ENCODE measurements at places on chromosomes 5 and 9.

DNA sequence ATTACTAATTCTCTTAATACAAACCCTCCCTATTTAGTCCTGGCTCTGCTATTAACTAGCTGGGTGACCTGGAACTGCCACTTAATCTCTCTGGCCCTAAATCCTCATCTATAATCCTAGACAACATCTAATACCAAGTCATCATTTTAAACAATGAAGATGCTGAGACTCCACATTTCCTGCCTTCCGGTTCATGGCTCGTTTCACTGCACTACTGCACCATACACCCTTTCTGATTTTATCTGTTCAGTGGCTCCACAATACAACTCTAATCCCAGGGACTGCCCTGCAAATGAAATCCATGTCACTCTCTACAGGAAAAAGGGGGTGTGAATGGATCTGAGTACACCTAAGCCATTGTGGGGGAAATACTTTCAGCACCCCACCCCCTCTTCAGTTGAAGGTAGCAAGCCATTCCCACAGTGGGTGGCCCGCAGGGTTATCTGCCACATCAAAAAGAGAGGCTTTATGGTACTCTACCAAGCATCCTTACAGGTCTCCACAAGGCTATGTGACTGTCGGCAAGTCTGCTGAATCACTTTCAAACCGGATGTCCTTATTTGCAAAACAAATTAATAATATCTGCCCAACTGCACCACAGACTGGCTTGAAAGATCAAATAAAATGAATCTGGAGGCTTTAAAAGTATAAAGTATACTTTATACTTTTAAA lies 89.5 kb downstream of the EPB41L4A start:
- DNase-seq: no peak

GRCh38 chr9:29393064-29393463 lies 1819.8 kb upstream of the C9orf72 start:
- no peak for DNase-seq

GRCh38 chr9:136529516-136530460 lies 16.1 kb downstream of the NOTCH1 start:
- DNase-seq: no peak

DNA sequence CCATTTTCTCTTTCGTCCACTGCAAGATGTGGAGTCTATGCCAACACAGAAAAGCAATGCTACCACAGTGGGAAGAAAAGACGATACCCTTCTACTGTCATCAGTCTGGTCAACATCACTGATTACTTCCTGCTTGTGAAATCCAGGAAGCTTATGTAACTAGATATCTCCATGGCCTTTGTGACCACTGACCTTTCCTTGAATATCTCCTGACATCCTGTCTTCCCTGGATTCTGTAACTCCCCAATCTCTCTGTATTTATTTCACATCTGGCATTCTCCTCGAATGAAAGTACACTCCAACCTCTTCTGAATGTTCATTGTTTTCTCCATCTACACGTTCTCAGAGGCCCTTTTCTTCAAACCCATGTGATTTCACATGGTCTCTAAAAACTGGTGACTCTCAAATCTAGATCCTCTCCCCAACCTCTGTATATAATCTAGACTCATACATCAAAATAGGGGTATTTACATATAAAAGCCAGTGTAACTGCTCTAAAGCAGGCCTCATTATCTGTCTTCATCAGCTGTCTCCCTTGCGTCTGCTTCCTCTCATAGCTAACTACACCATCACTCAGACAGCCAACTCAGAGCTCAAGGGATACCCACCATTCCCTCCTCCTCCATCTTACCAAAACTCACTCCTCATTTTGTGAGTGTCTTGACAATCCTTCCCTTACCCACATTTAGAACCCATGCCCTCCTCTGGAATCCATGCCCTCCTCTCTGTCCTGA lies 156.8 kb downstream of the SEMA5A start:
- no peak for DNase-seq

DNA sequence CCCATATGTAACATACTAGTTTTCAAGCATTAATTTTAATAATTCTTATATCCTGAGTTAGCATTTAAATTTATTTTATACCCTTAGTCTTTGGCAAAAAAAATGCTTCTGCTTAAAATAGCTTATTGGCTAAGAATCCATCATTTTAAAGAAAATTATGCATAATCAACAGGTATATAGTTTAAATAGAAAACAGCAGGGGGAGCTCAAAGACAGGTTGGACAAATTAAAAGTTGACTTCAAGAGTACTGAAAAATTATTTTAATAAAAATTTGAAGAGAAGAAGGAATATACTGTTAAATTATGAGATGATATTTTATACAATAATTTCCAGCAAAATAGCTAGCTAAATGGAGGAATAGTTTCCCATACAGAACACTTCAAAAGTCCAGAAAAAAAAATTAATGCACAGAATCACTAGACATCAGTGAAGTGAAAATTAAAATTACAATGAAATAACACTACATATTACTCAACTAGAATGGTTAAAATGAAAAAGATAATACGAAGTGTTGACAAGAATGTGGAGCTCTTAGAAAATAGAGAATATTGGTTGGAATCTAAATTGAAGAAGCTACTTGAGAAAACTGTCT lies 387.1 kb downstream of the PDE4D start:
- no peak for DNase-seq

DNA sequence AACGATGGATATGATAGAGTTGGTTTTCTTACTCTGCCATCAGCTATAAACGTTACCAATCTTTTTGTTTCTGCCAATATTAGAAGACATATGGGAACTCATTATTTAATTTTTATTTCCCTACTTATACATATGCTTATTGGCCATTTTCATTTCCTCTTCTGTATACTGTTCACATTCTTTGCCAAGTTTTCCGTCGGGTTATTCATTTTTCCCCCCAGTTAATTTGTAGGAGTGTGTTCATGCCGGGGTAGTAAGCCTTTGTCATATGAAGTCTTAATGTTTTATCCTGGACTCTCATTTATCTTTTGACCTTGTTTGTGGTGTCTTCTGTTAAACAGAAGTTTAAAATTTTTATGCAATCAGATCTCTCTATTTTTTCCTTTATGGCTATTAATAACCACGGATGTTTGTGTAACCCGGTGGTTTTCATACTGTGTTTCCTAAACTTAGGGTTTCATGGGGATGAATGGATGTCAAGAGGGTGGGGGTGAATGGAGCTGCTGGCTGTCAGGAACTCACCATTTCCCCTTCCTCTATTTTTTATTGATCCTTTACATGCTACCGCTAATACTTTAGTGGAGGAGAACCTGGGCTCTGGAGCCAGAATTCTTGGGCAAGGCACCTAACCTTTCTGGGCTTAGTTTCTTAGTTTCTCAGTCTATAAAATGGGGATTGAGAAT lies 42.5 kb upstream of the PPARGC1B start:
- no peak for DNase-seq

DNA sequence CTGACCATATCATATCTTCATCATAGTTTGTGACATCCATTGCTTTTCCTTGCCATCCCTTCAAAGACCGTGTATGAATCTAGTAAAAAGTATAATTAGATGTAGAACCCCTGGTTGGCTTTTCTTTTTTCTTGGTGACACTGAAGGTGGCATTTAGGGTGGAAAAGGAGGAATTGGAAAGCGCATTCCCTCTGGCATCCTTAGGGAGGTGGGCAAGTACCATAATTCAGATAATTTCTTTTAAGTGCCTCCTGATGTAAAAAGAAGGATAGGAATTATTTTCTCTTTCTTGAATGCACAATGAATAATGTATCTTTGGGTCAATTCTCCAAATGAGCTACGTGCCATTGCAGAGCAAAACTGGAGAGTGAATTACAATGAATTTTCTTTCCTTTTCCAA lies 73.2 kb upstream of the SMARCA2 start:
- no peak for DNase-seq
